ENCODE measurements at places on chromosomes 6 and 20. TPM values are rescaled to one million over a fixed set of nuclear protein-coding genes. Genes with fewer than 3 reads are reported as not detected.

EDN3 gene
- 45.3 TPM for total RNA-seq

PLA2G7 gene
- 1.9 TPM for total RNA-seq

TUBB2B gene
- 434 TPM for total RNA-seq

LST1 gene
- total RNA-seq, result 11.2 TPM

TREML1 gene
- total RNA-seq, result 0.55 TPM

SCRT2 gene
- 4.3 TPM for total RNA-seq

LGSN gene
- 729 TPM for total RNA-seq

PRPH2 gene
- 147 TPM for total RNA-seq

ABHD16A gene
- 53.2 TPM for total RNA-seq

PCK1 gene
- total RNA-seq, result 2.4 TPM

HLA-DRA gene
- 40.0 TPM for total RNA-seq

TMEM14C gene
- total RNA-seq, result 73.2 TPM

RNF39 gene
- total RNA-seq, result 0.22 TPM

OPN5 gene
- total RNA-seq, result 0.33 TPM

TRIM31 gene
- total RNA-seq, result not detected

UNC93A gene
- not detected for total RNA-seq

MYO6 gene
- 33.9 TPM for total RNA-seq

CGA gene
- not detected for total RNA-seq

CLPSL2 gene
- not detected for total RNA-seq

KHDC1 gene
- total RNA-seq, result 5.5 TPM

NKAPL gene
- 2.4 TPM for total RNA-seq

SLC35D3 gene
- 4.9 TPM for total RNA-seq

CD164 gene
- total RNA-seq, result 195 TPM

FAM184A gene
- total RNA-seq, result 29.1 TPM

SMPDL3A gene
- total RNA-seq, result 22.2 TPM

FLRT3 gene
- 32.1 TPM for total RNA-seq

TNFRSF21 gene
- total RNA-seq, result 16.4 TPM

RBM24 gene
- 56.3 TPM for total RNA-seq

C6orf120 gene
- 39.0 TPM for total RNA-seq

ADTRP gene
- total RNA-seq, result 13.3 TPM

MYLK2 gene
- 2.5 TPM for total RNA-seq

FRK gene
- total RNA-seq, result 2.3 TPM

DHX16 gene
- total RNA-seq, result 29.3 TPM

CPXM1 gene
- 89.2 TPM for total RNA-seq

C6orf163 gene
- total RNA-seq, result 8.0 TPM

SLC22A2 gene
- 1.3 TPM for total RNA-seq

ZNF831 gene
- total RNA-seq, result 0.16 TPM

CCN6 gene
- total RNA-seq, result not detected

NR2E1 gene
- 48.3 TPM for total RNA-seq

PROCR gene
- 22.7 TPM for total RNA-seq

XKR7 gene
- 8.2 TPM for total RNA-seq

DPPA5 gene
- total RNA-seq, result not detected

BCLAF1 gene
- 327 TPM for total RNA-seq

TCF15 gene
- 0.44 TPM for total RNA-seq

SRSF3 gene
- total RNA-seq, result 254 TPM

Measured in camera-type eye (tissue), 1 donor.